ENCODE measurements at places on chromosomes 6 and 20.

DNA sequence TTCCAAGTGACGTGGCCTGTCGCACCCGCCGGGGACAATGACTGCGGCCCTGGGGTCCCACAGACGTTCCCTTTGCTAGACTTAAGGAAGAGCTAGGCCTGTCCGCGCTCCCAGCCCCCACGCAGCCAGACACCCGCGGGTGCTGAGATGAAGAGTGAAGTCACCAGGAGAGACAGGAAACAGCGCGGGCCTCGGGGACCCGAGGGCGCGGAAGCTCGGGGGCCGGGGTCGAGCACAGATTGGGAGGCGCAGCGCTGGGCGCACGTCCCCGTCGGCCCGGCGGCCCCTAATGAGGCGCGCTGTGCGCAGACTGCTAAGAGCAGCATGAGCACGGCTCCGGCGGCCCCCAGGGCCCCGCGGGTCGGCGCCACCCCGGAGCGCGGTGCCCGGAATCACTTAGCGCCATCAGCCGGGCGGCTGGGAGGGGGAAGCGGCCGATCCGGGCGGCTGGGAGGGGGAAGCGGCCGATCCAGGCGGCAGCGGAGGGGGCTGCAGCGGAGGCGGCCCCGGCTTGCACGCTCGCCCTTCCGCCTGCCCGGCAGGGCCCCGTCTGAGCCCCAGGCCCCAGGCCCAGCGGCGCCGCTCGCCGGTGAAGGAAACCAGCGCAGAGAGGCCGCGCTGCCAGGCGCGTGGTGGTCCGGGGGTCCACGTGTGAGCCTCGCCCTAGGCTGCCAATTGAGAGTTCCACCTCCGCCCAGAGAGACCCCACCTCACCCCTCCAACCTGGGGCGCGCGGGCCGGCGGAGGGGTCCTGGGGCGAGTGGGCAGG, 8.3 kb upstream of the AVP start:
- peak; percentile 35 for DNase-seq

GRCh38 chr6:137795501-137795900, 71.6 kb upstream of the TNFAIP3 start:
- no peak for DNase-seq

- peak; percentile 61 for DNase-seq
Measured at GRCh38 chr20:50478162-50478990, 31.8 kb upstream of the PTPN1 start.

GRCh38 chr20:1005452-1006027, 3.4 kb upstream of the RSPO4 start:
- peak; percentile 3 for DNase-seq

DNA sequence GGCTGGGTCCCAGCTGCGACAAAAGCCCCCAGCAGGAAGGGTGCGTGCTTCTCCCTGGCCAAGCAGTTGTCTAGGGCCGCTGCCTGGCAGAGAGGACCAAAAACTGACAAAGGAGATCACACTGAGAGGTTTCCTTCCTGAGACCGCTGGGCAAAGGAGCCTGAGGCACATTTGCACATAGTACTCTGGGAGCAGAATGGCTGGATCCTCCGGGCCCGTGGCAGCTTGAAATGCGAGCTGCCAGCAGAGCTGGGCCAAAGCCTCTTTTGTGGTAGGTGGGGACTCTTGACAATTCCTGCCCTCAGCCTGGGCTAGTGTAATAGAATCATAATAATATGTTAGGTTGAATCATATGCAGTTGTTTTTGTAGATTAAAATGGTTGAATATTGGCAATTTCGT, 33.1 kb upstream of the RNF8 start:
- DNase-seq: no peak

- DNase-seq: no peak
Measured at GRCh38 chr20:9507544-9508239, 6.7 kb upstream of the LAMP5 start.

GRCh38 chr20:56554869-56555268, 21.8 kb downstream of the FAM209B start:
- no peak for DNase-seq

DNA sequence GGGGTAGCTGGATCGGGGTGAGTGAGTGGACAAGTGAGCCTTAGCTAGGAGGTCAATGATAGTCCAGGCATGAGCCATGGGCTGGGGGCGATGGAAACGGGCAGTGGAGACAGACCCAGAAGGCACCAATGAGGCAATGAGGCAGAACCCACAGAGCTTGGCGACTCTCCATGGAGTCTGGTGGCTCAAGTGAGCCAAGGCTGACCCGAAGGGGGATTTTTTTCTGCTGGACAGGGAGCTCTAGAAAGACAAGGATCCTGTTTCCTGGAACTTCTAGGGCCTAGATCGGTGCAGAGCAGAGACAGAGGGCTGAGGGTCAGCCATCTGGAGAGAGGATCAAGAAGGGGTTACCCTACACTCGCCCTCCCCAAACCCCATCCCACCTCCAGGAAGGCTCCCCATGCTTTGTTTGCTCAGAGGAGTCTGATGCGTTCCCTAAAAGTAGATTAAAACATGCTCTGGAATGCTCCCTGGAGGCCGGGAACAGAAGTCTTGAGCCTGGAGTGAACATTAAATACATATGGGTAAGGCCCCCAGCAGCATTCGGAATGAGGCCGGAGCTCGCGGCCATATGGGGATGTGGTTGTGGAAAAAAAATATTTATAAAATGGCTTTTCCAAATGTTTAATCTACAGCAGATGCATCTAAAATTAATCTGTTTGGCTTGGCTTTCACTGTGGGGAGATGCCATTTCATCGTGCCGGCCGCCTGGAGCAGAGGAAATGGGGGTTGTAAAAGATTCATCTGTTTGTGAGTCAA, 237.8 kb upstream of the PMEPA1 start:
- DNase-seq: no peak

DNA sequence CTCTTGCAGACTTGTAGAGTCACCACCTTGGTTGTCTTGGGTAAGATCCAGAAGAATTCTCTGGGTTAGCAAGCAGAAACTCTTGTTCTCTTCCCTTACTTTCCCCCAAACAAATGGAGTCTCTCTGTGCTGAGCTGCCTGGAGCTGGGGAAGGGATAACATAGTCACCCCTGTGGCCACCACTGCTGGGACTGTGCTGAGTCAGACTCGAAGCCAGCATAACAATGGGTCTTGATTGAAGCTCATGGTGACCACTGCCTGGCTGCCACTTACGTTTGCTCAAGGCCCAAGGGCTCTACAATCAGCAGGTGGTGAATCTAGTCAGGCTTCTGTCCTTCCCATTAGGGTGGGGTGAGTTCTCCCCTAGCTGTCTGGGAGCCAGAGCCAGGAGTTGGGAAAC, 15.4 kb upstream of the ERVFRD-1 start:
- no peak for DNase-seq

DNA sequence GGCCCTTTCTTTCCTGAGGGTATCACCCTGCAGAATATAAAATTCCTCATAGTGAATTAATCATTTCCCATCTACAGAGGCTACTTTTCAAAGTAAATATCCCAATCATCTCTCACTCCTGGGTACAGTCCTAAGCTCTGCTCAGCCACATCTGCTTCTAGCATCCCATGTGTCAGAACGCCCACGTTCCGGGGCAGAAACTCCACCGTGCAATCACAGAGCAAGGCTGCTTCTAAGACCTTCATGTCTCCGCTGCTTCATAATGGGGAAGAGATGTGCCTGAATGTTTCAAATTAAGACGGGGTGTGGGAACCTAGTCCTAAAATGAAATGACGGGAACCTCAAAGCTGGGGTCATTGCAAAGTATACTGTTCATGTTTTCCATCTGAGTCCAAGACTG, 208.8 kb upstream of the GMDS start:
- DNase-seq: no peak

- no peak for DNase-seq
Measured at GRCh38 chr6:11586536-11586935, 49.0 kb downstream of the TMEM170B start.

- DNase-seq: no peak
Measured at GRCh38 chr6:142884214-142885035, 60.6 kb downstream of the HIVEP2 start.

DNA sequence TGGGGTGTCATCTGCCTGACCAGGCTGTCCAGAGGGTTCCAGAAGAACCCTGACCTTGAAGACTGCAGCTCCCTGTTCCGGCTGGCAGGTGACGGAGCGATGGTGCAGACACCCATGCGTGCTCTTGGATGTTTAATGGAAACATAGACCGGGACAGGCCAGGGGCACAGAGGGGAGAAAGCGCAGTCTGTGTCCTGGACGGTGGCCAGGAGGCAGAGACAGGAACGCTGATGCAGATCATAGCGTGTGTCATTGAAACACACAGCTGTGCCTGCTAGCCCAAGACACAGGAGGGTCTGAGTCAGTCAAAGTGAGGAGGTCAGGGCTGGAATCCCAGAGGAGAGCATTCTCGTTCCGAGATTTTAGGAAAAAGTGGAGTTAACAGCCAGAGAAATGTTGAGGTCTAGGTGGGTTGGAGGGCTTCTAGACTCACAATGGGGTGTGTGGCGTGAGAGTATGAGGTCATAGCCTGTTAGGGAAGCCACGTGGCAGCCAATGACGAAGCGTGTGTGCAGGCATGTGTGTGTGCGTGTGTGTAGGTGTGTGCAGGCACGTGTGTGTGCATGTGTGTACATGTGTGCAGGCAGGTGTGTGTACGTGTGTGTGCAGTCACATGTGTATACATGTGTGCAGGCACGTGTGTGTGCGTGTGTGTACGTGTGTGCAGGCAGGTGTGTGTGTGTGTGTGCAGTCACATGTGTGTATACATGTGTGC, 167.0 kb downstream of the ERMARD start:
- DNase-seq: no peak

- no peak for DNase-seq
Measured at GRCh38 chr6:31394381-31394780, 9.0 kb upstream of the MICA start.

- DNase-seq: no peak
Measured at GRCh38 chr6:136751522-136751956, 40.7 kb downstream of the MAP3K5 start.

DNA sequence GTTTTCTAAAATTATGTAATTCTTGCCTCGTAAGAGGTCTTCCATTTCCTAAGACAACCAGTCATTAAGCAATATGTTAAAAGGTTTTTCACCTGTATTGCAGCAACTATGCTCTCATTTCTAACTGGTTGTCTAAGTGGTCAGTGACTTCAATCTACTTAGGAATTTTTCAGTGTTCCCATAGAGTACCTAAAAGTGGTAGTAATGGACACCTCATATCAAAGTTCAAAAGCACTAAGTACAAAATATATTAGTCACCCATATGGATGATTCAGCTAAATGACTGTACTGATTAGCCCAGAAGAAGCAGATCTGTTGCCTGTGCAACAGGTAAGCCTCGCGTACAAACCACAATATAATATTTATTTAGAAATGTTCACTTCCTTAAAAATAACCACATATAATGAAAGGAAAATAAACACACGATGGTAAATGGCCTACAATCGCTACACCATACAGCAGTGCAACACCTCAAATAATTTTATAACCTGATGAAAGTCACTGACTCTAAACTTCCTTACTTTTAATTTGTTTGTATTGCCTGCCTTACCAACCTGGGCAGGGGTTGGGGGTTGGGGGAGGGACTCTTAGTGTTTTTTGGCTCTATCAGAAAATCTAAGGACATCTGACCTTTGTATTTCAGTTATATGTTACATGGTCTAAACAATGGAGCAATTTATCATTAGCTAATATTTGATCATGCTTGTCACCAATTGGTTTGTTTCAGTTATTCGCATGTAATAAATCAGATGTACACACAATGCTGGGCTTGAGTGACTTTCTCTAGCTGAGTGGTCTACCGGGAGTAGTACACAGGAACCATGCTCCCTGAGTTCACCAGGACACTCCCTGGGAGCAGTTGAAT, 105.9 kb downstream of the HIVEP2 start:
- DNase-seq: no peak

GRCh38 chr6:5398530-5398929, 137.2 kb downstream of the FARS2 start:
- peak; percentile 13 for DNase-seq

GRCh38 chr6:38876475-38876874, 161.4 kb downstream of the DNAH8 start:
- no peak for DNase-seq

DNA sequence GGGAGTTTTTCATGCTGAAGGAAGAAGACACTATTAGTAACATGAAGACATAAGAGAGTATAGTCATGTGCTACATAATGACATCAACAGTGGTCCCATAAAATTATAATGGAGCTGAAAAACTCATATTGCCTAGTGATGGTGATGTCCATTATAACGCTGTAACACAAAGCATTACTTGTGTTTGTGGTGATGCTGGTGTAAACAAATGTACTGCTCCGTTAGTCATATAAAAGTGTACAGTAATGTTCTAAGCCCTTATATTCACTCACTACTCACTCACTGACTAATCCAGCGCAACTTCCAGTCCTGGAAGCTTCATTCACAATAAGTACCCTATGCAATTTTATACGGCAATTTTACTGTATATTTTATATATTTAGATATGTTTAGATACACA, 26.8 kb upstream of the ASF1A start:
- no peak for DNase-seq

DNA sequence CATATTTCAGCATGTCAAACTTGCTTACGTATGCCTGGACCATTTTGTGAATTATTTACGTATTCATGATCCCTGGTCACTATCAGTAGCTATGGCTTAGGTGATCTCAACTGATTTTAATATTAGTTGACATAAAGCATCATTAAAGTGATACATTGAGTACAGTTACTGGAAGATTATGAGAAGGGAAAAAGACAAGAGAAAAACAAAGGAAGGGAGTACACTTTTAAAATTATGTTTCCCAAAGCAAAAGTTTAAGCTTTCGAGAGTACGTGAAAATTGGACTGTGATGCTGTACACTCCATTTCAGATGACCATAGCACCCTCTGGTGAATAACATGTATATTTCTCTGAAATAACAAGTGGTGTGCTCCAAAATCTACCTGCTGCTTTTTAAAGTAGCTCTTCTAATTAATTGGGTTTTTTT, 215.0 kb upstream of the HSF2 start:
- DNase-seq: no peak

DNA sequence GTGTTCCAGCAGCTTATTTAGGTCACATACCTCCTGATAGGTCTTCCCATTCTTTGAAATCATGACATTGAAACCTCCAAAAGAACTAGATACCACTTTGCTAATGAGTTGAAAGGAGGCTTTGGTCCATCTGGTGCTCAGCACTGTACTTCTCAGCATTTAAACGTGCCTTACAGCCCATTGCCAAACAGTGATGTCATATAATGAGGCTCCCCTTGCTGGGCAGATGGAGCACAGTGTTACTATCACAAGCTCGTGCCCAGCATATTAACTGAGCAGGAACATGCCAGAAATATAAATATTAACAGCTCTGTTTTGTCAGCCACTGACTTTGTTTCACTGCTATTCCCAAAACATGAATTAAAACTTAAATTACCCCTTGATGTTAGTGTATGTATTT, 25.5 kb upstream of the MAPK13 start:
- DNase-seq: no peak

DNA sequence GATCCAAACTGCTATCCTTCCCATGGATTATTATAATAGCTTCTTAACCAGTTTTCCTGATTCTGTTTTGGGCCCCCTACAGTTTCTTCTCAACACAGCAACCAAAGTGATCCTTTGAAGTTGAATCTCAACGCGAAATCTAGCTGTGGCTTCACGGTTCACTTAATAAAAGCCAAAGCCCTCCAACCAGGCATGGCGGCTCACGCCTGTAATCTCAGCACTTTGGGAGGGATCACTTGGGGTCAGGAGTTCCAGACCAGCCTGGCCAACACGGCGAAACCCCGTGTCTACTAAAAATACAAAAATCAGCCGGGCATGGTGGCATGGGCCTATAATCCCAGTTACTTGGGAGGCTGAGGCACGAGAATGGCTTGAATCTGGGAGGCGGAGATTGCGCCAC, 3.3 kb downstream of the RMND1 start:
- DNase-seq: no peak

GRCh38 chr6:6224933-6225486, 95.5 kb downstream of the F13A1 start:
- DNase-seq: no peak

Measured in activated CD4-positive, alpha-beta T cell treated with anti-CD3 and anti-CD28 coated beads for 24 hours (primary cell).